ENCODE measurements at places on chromosomes 7 and 10.

DNA sequence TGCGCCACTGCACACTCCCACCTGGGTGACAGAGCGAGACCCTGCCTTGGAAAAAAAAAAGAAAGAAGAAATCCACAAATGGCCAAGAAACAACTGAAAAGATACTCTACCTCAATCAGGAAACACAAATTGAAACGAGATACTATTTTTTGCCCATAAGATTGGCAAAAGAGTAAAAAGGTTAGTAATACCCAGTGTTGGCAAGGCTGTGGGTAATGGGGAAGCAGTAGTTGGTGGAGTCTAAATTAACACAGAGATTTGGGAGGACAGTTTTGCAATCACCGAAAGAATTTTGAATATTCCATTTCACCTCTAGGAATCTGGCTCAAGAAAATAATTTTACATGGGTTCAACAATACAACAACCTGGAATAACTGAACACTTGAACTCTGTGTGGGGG lies 19.9 kb downstream of the ABRAXAS2 start:
- DNase-seq: no peak

- no peak for DNase-seq
These were observed 591.1 kb downstream of the TNS3 start for GRCh38 chr7:46990761-46991160.

GRCh38 chr7:712381-713138 lies 13.9 kb upstream of the DNAAF5 start:
- DNase-seq: no peak

DNA sequence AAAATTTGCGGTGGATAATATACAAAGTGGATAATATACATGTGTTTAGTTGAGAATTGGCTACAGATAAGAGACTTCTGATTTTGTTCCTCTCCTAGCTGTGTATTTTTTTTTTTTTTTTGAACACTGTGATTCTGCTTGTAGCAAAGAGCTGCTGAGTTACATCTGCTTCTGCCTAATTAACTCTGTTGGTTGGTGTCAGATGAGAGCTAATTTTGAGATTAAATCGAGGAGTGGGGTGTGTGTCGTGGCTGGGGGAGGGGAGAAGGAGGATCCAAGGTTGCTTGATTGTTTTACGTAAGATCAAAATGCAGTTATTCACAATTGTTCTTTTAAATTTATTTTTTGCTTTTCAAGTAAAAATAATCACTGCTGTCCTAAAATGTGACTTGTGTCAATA lies 11.3 kb downstream of the KAT6B start:
- no peak for DNase-seq

- DNase-seq: no peak
These were observed 40.2 kb downstream of the ASB13 start for GRCh38 chr10:5625992-5626777.

- DNase-seq: no peak
These were observed 3.1 kb upstream of the ARPC1B start for GRCh38 chr7:99371376-99371920.

- no peak for DNase-seq
These were observed 548.7 kb upstream of the GALNT17 start for GRCh38 chr7:70582927-70583895.

GRCh38 chr10:21184984-21185383 lies 287.9 kb upstream of the NEBL start:
- no peak for DNase-seq

DNA sequence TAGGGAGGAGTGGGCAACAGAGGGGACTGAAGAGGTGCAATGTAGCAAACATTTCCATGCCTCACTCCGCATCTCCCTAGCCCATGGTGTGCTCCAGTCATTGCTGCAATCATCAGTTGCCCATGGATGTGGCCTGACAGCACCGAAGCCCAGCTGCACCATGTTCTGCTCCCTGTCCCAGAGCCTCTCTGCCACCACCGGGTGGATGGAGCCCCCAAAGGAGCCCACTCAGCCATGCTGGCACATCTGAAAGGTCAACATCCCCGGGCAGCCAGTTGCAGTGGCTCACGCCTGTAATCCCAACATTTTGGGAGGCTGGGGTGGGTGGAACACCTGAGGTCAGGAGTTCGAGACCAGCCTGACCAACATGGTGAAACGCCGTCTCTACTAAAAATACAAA lies 336.4 kb upstream of the ZMIZ1 start:
- no peak for DNase-seq

DNA sequence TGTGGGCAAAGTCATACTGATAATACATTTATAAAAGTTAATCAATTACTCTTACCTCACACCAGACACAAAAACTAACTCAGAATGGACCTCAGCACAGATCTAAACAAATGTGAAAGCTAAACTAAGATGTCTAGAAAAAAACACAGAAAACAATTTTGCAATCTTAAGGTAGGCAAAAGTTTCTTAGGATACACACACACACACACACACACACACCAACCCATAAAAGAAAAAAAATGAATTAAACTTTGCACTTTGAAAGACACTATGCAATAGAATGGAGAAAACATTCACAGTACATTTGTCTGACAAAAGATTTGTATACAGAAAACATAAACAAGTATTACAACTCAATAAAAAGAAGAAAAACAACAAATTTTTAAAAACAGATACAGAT lies 70.8 kb upstream of the ZNRF2 start:
- no peak for DNase-seq

DNA sequence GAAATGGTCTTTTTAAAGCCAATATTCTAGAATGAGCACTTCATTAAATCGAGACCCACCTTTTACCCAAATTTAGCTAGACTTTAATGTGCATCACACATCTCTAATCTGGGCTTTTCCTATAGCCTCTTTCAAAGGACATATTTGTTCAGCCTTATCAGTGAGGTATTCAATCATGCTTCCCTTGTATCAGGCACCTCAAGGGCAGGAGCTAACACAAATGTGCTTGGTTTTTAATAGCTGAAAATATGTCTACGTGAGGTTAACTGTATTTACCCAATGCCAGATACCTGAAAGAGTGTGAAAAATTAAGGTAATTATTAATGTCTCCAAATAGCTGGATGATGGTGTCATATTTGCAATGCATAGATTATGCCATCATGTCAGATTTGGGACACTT lies 203.9 kb downstream of the SNX10 start:
- DNase-seq: no peak

DNA sequence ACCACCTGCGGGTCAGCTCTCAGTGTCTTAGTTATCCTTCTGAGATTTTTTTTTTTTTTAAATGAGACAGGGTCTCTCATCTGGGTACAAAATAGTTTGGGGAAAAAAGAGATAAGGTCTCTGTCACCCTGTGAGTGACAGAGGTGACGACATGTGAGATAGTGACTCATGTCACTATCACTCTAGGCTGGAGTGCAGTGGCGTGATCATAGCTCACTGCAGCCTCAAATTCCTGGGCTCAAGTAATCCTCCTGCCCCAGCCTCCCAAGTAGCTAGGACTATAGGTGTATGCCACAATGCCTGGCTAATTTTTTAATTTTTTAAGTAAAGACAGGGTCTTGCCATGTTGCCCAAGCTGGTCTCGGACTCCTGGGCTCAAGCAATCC lies 10.4 kb downstream of the BLVRA start:
- DNase-seq: no peak

- no peak for DNase-seq
These were observed 338.0 kb upstream of the ZMIZ1 start for GRCh38 chr10:78730754-78731153.

DNA sequence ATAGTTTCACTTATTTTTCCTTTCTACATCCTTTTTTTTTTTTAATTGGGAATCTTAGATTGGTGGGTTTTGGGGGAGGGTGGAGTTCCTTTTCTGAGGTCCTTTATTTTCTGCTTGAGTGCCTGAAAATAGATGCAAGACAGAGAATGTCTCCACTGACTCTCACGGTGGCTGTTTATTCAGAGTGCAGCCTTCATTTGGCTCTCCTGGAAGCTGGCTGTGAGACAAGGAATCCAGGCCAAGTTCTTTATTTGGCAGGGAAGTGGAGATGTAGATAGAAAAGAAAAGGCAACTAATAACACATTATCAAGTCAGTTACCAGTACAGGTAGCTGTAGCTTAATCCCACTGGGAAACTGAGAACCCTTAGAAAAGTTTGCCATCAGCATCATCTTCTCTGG lies 118.6 kb downstream of the CNTNAP2 start:
- no peak for DNase-seq

DNA sequence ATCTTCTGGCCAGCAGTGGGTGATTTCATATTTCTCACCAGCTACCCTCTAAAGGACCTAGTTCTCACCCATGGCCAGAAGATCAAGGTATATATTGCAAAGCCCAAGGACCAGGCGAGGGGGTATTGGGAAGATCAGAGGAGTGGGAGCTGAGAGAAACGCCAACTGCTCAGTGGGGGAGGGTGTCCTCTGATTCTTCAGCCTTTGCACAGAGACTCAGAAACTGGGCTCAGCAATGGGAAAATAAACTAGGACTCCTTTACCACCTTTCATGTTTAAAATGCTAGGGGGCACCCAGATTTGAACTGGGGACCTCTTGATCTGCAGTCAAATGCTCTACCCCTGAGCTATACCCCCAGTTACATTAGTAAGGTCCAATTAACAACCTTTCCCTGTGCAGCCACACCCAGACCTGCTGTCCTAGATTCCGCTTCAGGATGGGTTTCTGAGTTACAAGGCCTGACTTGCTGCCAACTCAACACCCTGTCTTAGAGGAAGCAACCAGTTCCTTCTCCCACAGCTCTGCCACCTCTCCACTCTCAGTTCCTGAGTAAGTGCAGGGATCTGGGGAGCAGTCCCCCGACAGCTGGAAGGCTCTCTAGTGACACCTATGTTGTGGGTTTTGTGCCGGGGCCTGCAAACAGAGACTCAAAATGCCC lies 93.5 kb downstream of the ZNF783 start:
- no peak for DNase-seq

DNA sequence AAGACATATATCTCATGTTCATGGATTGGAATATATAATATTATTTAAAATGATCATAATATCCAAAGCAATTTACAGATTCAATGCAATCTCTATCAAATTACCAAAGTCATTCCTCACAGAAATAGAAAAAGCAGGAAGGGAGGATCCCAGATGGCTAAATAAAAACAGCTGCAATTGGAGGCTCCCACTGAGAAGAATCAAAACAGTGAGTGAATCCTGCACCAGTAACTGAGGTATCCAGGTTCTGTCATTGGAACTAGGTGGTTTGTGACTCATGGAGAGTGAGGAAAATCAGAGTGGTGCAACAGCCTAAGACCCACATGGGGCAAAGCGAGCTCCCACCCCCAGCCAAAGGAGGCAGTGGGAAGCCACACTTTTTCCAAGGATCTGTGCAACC lies 128.4 kb downstream of the MTERF1 start:
- DNase-seq: no peak

GRCh38 chr7:70030745-70031144 lies 432.5 kb downstream of the AUTS2 start:
- DNase-seq: no peak

- DNase-seq: no peak
These were observed 26.1 kb downstream of the ZFAND4 start for GRCh38 chr10:45646384-45647050.

- DNase-seq: no peak
These were observed 192.9 kb upstream of the SH2B2 start for GRCh38 chr7:102093599-102094315.

GRCh38 chr7:141949021-141949420 lies 2.2 kb upstream of the CLEC5A start:
- DNase-seq: no peak

Measured in SIG-M5 (cell line).